ENCODE measurements at places on chromosomes 3 and 15.

DNA sequence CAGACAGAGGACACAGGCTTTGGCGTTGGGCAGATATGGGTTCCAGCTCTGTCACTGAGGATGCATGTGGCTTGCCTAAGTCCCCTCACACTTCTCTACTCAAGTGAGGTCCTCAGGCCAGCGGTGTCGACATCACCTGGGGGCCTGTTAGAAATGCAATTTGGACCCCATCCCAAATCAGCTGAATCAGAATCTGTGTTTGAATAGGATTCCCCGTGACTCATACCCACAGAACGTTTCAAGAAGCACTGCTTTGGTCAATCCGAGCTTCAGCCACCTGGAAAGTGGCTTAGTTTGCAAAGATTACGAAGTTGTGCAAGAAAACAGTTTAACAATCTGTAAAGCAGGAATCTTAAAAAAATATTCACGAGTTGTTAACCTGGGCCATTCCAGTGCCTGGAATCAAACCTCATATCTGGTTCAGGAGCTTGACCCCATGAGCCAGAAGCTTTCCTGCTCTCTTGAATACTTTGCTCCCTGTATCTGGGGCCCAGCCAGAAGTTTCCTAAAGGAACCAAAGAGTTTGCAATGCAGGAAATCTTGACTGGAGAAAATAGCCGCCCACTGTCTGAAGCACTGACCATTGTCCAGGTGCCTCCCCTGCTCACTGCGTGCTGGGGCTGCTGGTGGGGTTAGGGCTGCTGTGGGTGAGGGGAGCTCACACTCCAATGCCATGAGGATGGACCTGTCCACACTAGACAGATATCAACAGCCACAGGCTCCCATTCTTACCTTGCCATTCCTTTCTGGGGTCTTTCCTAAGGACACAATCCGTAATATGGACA, 208.5 kb upstream of the LINGO1 start:
- DNase-seq, result no peak

DNA sequence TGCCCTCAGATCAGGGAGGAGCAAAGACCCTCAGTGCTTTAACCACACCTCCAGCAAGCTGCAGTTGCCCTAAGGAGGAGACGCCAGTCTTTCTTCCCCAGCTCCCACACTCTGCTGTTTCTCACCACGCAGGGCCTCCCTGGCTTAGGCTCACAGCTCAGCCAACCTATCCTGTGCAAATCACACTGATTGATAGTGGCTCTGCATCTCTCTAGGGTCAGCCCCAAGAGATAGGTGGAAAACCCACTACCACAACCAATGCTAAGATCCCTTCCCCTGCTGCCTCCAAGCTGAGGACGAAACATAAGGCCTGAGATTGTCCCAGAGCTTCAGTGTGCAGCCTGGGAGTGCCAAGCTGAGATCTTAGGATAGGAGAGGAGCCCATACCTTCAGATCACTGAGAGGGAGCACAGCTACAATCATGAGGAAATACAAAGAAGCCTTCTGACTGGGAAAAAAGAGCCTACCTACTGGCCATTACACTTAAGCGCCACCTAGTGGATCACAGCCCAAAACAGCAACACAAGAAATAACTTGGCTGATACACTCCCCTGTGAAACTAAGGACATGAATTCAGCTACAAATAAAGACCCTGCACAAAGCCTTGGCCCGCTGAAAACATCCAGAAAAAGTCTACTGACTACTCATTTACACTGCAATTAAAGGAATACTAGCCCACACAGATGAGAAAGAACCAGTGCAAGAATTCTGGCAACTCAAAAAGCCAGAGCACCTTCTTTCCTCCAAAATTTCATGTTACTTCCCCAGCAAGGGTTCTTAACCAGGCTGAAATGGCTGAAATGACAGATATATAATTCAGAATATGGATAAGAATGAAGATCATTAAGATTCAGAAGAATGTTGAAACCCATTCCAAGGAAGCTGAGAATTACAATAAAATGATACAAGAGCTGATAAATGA, 271.5 kb upstream of the DCBLD2 start:
- no peak for DNase-seq

- no peak for DNase-seq
These were observed 53.8 kb downstream of the CCR1 start for GRCh38 chr3:46154311-46154710.

GRCh38 chr15:35299059-35299735, 214.1 kb upstream of the NANOGP8 start:
- no peak for DNase-seq

DNA sequence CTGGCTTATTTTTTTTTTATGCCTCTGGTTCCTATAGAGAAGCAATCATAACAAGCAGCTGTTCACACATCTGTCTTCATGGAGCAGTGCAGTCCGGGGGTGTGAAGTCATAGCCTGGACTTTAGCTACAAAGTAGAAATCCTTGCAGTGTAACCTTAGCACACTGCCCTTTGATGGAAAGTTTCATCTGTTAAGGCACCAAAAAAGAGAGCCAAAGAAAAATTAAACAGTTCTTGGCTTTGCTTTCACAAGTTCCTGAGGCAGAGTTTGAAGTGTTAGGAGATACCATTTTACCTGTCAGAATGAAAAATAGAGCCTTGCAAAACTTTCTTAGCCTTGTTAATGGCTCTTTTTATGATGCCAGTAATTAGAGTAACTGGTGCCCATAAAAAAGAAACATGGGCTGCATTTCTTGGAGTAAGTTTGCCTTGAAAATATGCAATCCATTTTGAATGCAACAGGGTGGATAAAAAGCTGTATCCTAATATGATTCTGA, 84.1 kb downstream of the PIK3R4 start:
- peak; percentile 56 for DNase-seq

- DNase-seq, result no peak
These were observed 73.1 kb upstream of the SLCO3A1 start for GRCh38 chr15:91780387-91780786.

GRCh38 chr15:70023064-70023768, 74.5 kb downstream of the TLE3 start:
- no peak for DNase-seq

DNA sequence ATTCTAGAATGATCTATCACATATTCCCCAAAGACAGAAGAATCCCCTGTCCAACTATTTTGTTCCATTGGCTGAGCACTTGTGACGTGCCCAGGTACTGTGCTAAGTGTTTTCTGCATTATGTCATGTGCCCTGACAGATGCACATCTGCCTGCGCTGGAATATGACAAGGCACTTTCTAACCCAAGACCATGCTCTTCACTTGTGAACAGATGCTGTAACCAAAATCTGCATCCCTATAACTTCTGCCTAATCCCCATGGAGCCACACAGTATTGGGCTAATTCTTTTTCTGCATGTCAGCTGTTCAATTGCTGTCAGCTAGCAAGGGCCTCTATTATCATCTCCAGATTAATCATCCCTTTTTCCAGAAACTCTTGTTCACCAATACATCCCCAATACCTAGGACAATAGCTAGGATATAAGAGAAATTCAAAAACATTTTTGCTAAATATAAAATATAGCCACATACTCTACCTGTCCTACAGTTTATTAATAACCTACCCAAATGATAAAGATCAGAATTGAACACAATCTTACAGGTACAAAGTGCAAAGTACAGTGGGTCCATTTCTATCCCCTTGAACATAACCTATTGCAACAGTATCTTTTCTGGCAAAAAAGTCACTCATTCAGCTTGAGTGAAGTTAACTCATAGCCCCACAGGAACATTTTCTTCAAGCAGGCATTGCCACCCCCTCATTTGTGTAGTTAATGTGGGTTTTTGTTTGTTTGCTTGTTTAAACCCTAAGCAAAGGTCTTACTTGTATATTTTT, 109.4 kb upstream of the LRRN1 start:
- no peak for DNase-seq

GRCh38 chr3:23019596-23020300, 183.4 kb upstream of the UBE2E2 start:
- no peak for DNase-seq

DNA sequence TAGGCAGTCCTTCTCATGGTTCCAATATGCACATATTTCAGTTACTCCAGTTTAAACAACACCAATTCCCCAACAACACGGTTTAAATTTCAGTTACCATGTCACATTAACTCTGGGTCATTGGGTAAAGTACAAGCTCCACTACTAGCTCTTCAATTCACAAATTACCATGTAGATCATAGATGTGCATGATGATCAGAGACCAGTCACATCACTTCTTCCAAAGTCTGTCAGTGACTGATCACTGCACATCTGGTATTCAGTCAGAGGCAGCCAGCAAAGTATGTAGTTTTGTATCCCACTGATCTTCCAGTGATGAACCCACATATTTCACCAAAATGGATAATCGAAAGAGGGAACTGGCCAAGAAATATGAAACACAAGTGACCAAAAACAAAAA, 978.4 kb upstream of the CFAP20DC start:
- no peak for DNase-seq

DNA sequence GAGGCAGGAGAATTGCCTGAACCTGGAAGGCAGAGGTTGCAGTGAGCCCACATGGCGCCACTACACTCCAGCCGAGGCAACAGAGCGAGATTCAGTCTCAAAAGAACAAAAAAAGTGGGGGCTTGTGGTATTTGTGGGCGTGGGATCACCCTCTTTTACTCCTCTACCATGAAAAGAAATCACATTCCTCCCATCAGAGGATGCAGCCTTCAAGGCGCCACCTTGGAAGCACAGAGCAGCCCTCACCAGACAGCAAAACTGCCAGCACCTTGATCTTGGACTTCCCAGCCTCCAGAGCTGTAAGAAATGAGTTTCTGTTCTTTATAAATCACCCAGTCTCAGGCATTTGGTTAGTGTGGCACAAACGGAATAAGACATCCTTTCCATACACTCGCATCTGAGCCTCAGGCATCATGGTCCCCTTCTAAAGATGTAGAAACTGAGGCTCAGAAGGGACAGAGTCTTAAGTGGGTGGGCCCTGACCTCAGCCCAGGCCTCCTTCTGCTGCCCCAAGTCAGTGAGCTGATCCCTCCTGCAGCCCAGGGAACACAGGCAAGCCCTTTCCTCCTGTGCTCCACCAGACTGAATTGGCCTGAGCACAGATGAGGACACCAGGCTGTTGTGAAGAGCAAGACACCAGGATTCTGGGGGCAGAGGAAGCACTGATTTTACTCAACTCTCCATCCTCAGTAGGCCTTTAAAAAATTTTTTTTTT, 201.7 kb upstream of the LINGO1 start:
- DNase-seq, result no peak

- DNase-seq, result no peak
These were observed 21.0 kb downstream of the LSM3 start for GRCh38 chr3:14199641-14200040.

All from uterus (tissue), 4 donors.